ENCODE measurements at places on chromosomes 6 and 20.

DNA sequence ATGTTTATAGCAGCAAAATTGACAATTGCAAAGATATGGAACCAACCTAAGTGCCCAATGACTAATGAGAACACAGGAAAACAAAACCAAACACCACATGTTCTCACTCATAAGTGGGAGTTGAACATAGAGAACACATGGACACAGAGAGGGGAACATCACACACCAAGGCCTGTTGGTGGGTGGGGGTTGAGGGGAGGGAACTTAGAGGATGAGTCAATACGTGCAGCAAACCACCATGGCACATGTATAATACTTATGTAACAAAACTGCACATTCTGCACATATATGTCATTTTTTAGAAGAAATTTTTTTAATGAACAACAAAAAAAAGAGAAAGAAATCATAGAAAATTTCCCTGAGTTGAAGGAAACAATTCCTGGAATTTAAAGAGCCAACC, 3.9 kb downstream of the EPM2A start:
- no peak for DNase-seq

GRCh38 chr20:36372666-36373065, 66.5 kb downstream of the DLGAP4 start:
- DNase-seq, result no peak

- no peak for DNase-seq
Observed at GRCh38 chr6:3277251-3277650, 18.5 kb downstream of the PSMG4 start.

- DNase-seq, result no peak
Observed at GRCh38 chr6:154353626-154354025, 3.0 kb downstream of the IPCEF1 start.

GRCh38 chr6:124053315-124053714, 249.7 kb downstream of the NKAIN2 start:
- DNase-seq, result no peak
